ENCODE measurements at places on chromosomes 3 and 15.

GRCh38 chr15:99157456-99157855 lies 52.6 kb downstream of the SYNM start:
- no peak overlapping the region for H3K27ac ChIP-seq
- peaks cover 7% of the 10 kb centered on the region for H3K27me3 ChIP-seq
- no peaks in the 10 kb centered on the region for H3K36me3 ChIP-seq
- DNase-seq: no peak

DNA sequence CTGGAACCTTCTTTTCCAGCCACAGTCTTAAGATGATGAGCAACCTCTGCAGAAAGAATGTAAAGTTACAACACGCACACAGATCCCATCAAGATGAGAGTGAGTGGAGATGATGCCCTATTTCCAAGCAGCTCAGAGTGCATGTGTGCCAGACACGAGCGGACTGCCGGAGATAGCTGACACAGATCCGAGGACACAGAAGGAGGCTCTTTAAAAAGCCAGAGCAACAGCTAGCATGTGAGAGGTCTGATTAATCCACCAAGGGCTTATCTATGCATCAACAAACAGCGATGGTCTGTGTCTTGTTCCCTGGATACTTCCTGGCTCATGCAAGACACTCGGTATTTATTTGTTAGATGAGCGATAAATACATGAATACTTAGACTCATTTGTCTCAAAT lies 128.6 kb upstream of the DLG1 start:
- no peak overlapping the region for H3K27ac ChIP-seq
- peaks cover 33% of the 10 kb centered on the region for H3K4me1 ChIP-seq
- peaks cover 5% of the 10 kb centered on the region for H3K27me3 ChIP-seq
- H3K4me3 ChIP-seq: no peak overlapping the region
- DNase-seq: no peak

- H3K4me3 ChIP-seq: no peak overlapping the region
- H3K36me3 ChIP-seq: no peaks in the 10 kb centered on the region
- H3K27ac ChIP-seq: no peak overlapping the region
- H3K4me1 ChIP-seq: no peaks in the 10 kb centered on the region
- DNase-seq: no peak
These were observed 19.5 kb downstream of the PLXNB1 start for GRCh38 chr3:48410205-48411040.

GRCh38 chr3:10374311-10374710 lies 53.4 kb upstream of the SEC13 start:
- H3K36me3 ChIP-seq: no peaks in the 10 kb centered on the region
- no peak overlapping the region for H3K27ac ChIP-seq
- H3K27me3 ChIP-seq: no peaks in the 10 kb centered on the region
- H3K4me3 ChIP-seq: no peak overlapping the region
- no peak for DNase-seq

DNA sequence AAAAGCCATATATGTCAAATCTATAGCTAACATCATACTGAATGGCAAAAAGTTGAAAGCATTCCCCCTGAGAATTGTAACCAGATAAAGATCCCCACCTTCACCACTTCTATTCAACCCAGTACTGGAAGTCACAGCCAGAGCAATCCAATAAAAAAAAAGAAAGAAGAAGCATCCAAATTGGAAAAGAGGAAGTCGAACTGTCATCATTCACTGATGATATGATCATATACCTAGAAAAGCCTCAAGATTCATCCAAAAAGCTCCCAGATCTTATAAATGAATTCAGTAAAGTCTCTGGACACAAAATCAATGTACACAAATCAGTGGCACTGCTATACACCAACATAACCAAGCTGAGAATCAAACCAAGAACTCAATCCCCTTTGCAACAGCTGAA lies 97.4 kb downstream of the CBLB start:
- H3K27ac ChIP-seq: no peak overlapping the region
- H3K36me3 ChIP-seq: peaks cover 87% of the 10 kb centered on the region
- no peak for DNase-seq
- peaks cover 71% of the 10 kb centered on the region for H3K4me1 ChIP-seq
- no peaks in the 10 kb centered on the region for H3K27me3 ChIP-seq

DNA sequence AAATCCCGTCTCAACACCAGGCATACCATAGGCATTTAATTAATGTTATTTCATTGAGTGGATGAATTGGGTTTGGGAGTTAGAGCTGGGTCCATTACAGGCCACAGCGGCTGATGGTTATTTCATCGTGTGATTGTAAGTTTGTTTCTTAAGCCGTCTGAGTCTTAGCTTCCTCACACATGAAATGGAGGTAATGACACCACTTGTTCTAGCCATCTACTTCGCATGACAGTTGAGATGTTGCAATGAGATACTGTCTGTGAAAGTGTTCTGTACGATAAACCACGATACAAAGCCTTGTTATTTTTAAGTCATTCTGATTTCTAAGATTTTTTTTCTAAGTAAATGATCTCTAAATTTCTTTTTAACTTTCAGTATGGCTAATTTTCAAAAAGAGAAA lies 8.6 kb upstream of the TP63 start:
- peak overlapping the region; percentile 90 for H3K27ac ChIP-seq
- DNase-seq: no peak
- peaks cover 47% of the 10 kb centered on the region for H3K4me1 ChIP-seq

GRCh38 chr15:27576576-27576975 lies 522.5 kb downstream of the OCA2 start:
- no peak for DNase-seq
- no peaks in the 10 kb centered on the region for H3K4me1 ChIP-seq
- H3K27ac ChIP-seq: no peak overlapping the region
- no peaks in the 10 kb centered on the region for H3K27me3 ChIP-seq
- H3K4me3 ChIP-seq: no peak overlapping the region

- H3K4me3 ChIP-seq: no peak overlapping the region
- H3K27ac ChIP-seq: no peak overlapping the region
- DNase-seq: no peak
- peaks cover 11% of the 10 kb centered on the region for H3K27me3 ChIP-seq
- no peaks in the 10 kb centered on the region for H3K4me1 ChIP-seq
- no peaks in the 10 kb centered on the region for H3K36me3 ChIP-seq
These were observed 117.8 kb upstream of the PRICKLE2 start for GRCh38 chr3:64342940-64343688.

GRCh38 chr3:34077417-34078195 lies 279.2 kb downstream of the PDCD6IP start:
- no peak overlapping the region for H3K27ac ChIP-seq
- H3K4me1 ChIP-seq: no peaks in the 10 kb centered on the region
- no peaks in the 10 kb centered on the region for H3K36me3 ChIP-seq
- no peak for DNase-seq
- H3K4me3 ChIP-seq: no peak overlapping the region

GRCh38 chr3:187830181-187830580 lies 84.9 kb upstream of the BCL6 start:
- no peaks in the 10 kb centered on the region for H3K27me3 ChIP-seq
- H3K27ac ChIP-seq: no peak overlapping the region
- peaks cover 8% of the 10 kb centered on the region for H3K36me3 ChIP-seq
- DNase-seq: no peak
- H3K4me1 ChIP-seq: peaks cover 34% of the 10 kb centered on the region

GRCh38 chr15:46297766-46298165 lies 662.9 kb downstream of the SQOR start:
- no peak for DNase-seq
- no peaks in the 10 kb centered on the region for H3K4me1 ChIP-seq
- H3K36me3 ChIP-seq: no peaks in the 10 kb centered on the region
- H3K4me3 ChIP-seq: no peak overlapping the region
- H3K27me3 ChIP-seq: no peaks in the 10 kb centered on the region

GRCh38 chr3:183378545-183378944 lies 49.9 kb downstream of the MCF2L2 start:
- peaks cover 38% of the 10 kb centered on the region for H3K4me1 ChIP-seq
- no peak for DNase-seq
- H3K27me3 ChIP-seq: no peaks in the 10 kb centered on the region
- H3K4me3 ChIP-seq: no peak overlapping the region
- no peak overlapping the region for H3K27ac ChIP-seq

GRCh38 chr3:143998266-143998665 lies 26.6 kb downstream of the DIPK2A start:
- H3K4me1 ChIP-seq: no peaks in the 10 kb centered on the region
- no peak for DNase-seq
- peaks cover 5% of the 10 kb centered on the region for H3K36me3 ChIP-seq
- no peak overlapping the region for H3K27ac ChIP-seq
- no peak overlapping the region for H3K4me3 ChIP-seq

DNA sequence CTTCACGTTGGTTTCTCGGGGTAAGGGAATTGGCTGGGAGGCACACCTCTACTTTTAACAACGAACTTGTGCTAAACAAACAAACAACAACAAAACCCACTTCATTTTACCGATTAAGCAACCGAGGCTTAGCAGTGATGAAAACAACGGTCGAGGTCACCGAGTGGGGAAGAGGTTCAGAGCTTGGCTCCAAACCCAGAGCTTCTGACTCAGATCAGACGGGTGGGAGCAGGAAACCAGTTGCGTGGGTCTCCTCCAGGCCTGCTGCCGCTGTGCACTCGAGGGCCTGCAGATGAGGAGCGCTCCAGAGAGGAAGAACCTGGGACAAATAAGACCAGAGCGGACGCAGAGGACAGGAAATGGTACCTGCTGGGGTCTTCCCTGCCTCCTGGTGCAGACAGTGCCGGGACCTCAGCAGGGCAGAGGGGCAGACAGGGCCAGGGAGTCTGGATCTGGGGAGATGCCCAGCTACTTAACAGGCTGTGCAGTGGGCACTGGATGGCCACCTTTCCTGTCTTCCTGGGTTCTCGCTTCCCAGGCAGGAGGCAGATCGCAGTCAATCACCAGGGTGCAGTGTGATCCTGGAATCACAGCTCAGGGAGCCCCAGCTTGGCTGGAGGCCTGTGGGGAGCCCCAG lies 99.0 kb upstream of the MEF2A start:
- no peak overlapping the region for H3K27ac ChIP-seq
- H3K4me3 ChIP-seq: no peak overlapping the region
- no peak for DNase-seq
- H3K4me1 ChIP-seq: no peaks in the 10 kb centered on the region
- peaks cover 9% of the 10 kb centered on the region for H3K27me3 ChIP-seq

DNA sequence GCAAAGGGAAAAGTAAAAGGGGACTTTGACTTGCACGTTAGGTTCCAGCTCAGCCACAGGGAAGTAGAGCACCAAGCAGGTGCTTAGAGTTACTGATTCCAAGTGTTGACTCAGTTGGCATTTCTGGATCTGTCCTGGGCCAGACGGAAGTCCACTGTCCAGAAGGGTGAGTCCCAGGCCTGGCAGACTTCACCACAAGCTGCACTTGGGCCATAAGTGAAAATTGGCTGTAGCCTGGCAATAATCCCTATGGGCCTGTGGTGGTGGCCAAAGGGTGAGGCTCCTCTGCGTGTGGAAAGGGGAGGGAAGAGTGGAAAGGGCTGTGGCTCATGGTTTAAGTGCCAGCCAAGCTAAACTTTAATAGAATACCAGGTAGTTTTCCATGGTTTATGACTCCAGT lies 121.5 kb downstream of the DTWD1 start:
- no peak overlapping the region for H3K27ac ChIP-seq
- no peak for DNase-seq
- no peak overlapping the region for H3K4me3 ChIP-seq
- H3K36me3 ChIP-seq: no peaks in the 10 kb centered on the region

DNA sequence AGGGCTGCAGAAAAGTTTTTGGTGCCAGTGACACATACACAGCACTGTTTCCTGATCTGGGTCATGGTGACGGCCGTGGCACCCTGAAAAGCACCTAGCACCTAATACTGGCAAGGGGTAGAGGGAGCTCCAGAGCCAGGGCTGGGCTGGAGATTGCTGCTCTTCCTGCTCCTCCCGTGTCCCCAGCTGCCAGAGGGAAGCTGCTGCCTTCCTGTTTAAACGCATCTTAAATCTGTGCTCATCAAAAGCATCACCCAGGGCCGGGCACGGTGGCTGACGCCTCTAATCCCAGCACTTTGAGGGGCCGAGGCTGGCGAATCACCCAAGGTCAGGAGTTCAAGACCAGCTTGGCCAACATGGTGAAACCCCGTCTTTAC lies 156.7 kb upstream of the MEF2A start:
- no peak overlapping the region for H3K4me3 ChIP-seq
- no peaks in the 10 kb centered on the region for H3K36me3 ChIP-seq
- H3K27ac ChIP-seq: no peak overlapping the region
- peaks cover 4% of the 10 kb centered on the region for H3K4me1 ChIP-seq
- no peaks in the 10 kb centered on the region for H3K27me3 ChIP-seq

All from activated T-helper 2 cell treated with anti-CD3 and anti-CD28 coated beads, Interferon-gamma antibody, Interleukin-2, Interleukin-4, amounts not matched to agents 10 μg/mL and 5 μg/mL and 100 μg/mL, durations not matched to agents 14 hours and 24 hours and 36 hours (primary cell).